Activated CD4-positive, alpha-beta T cell treated with anti-CD3 and anti-CD28 coated beads for 48 hours (primary cell): ENCODE measurements at places on chromosomes 3 and 15.

GRCh38 chr3:41362638-41363559 is 163.6 kb downstream of the CTNNB1 start:
- DNase-seq, result no peak

DNA sequence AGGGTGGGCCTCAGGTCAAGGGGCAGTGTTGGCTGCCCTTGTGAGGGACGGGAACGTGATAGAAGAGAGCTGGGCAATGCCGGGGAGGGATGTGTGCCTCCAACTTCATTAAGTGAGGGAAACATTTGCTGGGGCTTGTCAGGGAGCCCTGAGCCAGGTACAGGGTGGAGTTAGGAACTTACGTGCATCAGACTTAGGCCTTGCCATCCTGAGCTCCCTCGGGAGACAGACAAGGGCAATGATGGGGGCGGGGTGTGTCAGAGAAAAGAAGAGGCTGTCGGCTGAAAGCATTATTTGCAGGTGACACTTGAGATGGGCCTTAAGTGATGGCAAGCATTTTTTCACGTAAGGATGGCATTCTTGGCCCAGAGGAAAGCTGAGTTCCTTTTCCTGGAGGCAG is 1.6 kb downstream of the FAM131A start:
- DNase-seq, result no peak

- DNase-seq, result no peak
Measured at GRCh38 chr3:141764986-141765385, 1.8 kb downstream of the GRK7 start.

DNA sequence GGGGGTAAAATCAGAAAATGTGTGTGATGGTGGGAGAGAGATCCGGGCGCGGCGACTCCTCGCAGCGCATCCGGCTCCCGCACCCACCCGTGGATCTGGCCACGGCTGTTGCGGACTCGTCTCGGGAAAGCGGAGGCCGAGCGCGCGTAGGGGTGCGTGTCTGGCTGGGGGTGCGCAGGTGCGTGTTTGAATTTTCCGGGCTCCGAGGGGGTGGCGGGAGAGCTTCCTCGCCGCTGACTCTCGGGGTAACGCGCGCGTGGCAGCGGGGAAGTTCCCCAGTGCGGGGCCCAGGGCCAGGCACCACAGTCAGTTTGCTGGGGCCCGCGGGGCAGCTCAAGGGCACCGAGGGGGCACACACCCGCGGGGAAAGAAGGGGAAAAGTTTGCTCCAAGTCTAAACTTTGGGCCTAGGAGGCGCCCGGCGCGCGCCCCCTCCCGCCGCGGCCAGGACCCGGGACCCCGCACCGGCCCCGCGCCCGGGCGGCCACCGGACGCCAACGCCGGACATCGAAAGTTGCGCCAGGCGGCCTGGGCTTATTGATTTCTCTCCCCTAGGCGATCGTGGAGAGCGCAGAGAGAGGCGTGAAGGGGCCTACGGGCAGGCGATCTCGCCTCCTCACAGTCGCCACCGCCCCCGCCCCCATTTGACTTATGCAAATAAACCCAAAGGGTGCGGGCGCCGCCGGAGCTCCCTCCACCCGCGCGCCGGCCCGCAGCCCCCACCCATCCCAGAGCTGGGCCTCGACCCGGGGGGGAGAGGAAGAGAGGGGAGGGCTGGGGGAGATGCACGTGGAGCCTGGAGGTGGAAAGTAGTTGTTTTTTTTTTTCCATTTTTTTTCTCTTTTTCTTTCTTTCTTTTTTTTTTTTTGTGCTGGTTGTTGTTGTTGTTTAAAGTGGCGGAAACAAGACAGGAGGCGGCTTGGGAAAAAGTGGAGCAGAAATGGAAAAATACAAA is 639 bp downstream of the FOXP1 start:
- peak; percentile 86 for DNase-seq

DNA sequence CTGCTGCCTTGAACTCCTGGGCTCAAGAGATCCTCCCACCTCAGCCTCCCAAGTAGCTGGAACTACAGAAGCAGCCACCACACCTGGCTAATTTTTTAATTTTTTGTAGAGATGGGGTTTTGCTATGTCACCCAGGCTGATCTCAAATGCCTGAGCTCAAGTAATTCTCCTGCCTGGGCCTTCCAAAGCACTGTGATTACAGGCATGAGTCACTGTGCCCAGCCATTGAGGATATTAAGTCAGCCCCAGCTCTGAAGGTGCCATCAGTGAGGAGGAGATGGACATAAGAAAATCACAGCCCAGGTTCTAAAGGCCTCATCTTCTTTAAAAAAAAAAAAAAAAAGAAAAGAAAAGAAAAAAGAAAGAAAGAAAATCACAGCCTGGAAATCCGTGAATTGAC is 26.6 kb upstream of the PSTPIP1 start:
- DNase-seq, result no peak

DNA sequence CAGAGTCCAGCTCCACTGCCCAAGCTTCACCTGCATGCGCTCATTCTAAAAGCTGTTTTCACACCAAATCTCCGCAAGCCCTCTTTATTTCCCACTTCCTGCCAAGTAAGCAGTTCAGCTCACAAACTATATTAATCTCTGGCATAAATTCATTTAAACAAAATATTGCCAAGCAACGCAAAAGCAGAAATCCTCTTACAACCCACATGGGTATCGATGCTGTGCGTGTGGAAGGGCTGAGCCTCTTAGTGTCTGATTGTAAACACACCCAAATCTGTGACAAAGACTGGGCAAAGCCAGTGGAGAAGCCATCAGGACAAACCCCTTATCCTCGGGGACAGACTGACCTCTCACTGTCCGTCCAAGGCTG is 124.3 kb upstream of the ATP2B2 start:
- DNase-seq, result no peak

DNA sequence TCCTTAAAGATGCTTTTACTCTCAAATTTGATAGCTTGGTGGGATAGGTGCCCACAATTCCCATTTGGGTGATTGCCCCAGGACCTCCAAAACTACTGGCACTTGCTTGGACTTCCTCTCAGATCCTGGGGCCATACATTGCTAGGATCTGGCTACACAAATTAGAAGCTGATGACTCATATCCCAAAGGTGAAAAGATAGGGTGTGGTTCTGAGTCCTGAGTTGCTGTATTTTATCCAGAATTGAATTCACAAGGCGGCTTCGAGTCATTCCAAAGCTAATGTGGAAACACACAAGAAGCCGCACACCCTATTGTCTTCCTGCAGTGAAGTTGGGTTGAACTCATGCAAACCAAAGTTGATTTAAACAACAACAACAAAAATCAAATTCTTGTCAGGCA is 53.4 kb downstream of the DUT start:
- DNase-seq, result no peak

DNA sequence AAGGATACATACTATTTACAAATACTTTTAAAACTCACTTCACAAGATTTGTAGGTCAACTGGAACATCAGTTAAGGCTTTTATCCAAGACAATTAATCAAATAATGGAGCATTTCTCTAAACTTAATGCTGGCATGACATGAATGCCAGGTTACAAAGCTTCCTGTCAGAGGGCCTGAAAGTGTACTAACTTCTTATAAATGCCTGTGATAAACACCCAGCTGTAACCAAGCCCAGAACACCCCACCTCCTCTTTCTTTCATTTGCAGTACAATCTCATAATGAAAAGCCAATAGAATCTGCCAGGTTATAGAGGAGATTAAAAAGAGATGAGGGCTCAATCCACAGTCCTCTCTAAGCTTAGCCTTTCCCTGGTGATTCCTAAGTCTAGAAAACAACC is 214.4 kb downstream of the OSBPL10 start:
- DNase-seq, result no peak

GRCh38 chr3:11154036-11154952 is at the start of gene HRH1:
Gene HRH1, plus strand, starts transcription at chr3:11154493. Its CDS starts 104,545 bp downstream, at chr3:11259038.
- peak; percentile 25 for DNase-seq

- DNase-seq, result peak; percentile 77
Measured at GRCh38 chr3:98521897-98522543, 682 bp downstream of the CLDND1 start.

DNA sequence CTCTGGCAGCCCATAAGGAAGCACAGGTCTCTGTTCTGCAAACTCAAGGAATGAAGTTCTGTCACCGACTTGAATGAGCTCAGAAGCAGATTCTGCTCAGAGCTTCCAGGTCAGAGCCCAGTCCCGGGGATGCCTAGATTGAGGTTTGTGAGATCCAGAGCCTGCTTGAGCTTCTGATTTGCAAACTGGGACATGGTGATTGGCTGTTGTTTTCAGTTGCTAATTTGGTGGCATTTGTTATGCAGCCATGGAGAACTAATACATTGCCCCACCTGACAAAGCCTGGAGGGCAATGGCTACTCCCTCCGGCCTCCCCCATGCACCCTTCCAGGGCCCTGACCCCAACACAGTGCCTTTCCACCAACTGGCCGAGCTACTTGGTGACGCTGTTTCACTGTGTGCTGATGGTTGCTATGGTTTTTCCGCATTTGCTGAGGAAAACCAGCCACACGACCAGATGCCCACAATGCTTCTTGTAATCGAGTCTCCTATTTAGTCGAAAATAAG is 379.5 kb upstream of the ATP10A start:
- DNase-seq, result no peak

- DNase-seq, result no peak
Measured at GRCh38 chr3:162077108-162077507, 580.5 kb downstream of the OTOL1 start.

GRCh38 chr3:146189519-146190173 is 28.7 kb upstream of the PLOD2 start:
- peak; percentile 5 for DNase-seq

DNA sequence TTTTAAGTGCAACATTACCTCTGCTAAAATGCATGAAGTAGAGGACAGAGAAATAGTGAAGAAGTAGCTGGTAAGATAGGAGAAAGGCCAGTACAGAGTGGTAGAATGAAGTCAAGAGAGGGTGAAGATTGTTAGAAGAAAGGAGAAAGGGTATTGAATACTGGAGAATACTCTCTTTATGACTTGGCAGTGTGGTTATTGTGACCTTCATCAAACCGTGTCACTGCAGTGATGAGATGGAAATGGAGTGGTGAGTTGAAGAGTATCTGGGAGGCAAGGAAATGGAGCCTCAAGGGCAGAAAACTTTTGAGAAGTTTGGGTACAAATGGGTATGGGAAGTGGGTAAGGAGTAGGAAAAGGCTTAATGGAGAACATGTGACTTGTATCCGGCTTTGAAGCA is 24.7 kb downstream of the MINDY2 start:
- DNase-seq, result no peak

DNA sequence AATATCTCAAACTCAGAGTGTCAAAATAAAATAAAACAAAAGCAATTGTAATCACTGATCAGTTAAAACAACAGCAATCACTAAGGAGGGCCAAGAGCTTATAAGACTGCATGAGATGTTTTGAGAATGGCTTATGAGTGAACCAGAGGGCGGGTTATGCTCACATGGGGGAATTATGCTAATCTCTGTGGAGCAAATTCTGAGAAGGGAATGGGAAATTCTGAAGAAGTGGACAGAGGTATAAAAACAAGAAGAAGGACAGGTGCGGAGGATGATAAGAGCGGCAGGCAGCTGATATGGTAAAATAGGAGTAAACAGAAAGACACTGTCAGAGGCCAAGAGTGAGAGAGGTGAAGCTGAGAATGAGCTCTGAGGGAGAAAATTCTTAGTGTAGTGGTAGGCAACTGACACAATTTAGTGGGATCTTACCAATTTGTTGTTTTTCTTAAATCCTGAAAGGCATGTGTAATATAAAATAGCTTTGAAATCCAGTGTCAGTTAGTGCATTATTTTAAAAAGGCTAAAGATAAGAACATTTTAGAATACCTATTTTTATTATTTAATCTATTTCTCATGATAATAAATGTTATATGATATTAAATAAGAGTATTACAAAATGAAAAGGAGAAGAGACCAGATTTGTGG is 133.8 kb downstream of the SPATA16 start:
- no peak for DNase-seq

- DNase-seq, result no peak
Measured at GRCh38 chr15:68017201-68017600, 36.9 kb upstream of the PIAS1 start.

GRCh38 chr3:60855250-60855649 is 396.0 kb downstream of the FHIT start:
- DNase-seq, result no peak

- DNase-seq, result peak; percentile 8
Measured at GRCh38 chr3:96863129-96863740, 48.8 kb downstream of the EPHA6 start.

- peak; percentile 84 for DNase-seq
Measured at GRCh38 chr3:197878427-197878826, 71.6 kb upstream of the RPL35A start.

GRCh38 chr3:172808969-172809546 is 58.5 kb downstream of the ECT2 start:
- DNase-seq, result no peak

DNA sequence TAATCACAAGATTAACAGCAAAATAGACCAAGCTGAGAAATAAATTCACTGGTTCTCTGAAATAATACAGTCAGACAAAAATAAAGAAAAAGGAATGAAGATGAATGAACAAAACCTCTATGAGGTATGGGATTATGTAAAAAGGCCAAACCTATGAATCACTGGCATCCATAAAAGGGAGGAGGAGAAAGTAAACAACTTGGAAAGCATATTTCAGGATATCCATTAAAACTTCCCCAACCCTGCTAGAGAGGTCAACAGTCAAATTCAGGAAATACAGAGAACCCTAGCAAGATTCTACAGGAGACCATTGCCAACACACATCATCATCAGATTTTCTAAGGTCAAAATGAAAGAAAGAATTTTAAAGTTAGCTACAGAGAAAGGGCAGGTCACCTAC is 649.7 kb upstream of the CBLB start:
- DNase-seq, result no peak

GRCh38 chr3:185824051-185825005 is 514 bp downstream of the IGF2BP2 start:
- DNase-seq, result peak; percentile 39

DNA sequence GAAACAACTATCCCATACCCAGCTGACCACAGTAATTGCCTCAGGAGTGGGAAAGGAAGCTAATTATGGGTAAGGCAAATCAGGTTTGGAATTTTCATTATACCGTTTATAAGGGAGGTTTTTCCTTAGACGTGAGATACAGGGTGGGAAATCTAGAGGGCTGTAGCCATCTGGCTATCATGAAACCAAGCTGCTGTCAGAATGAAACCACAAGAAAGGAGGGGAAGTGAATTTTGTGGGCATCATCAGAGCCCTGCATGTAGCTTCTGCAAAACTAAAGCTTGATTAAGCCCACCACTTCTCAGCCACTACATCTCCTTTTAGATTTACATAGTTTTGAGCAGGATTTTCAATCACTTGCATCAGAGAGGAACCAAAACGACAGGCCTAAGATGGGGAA is 893.5 kb downstream of the TUSC7 start:
- DNase-seq, result no peak

GRCh38 chr3:138127636-138128365 is 4.4 kb downstream of the A4GNT start:
- no peak for DNase-seq

- no peak for DNase-seq
Measured at GRCh38 chr3:194756460-194756779, 70.7 kb downstream of the FAM43A start.
